ENCODE measurements at places on chromosomes 7 and 10. TPM values are rescaled to one million over a fixed set of nuclear protein-coding genes. Genes with fewer than 3 reads are reported as not detected.

GRCh38 chr7:24406789-24407299, 122.9 kb downstream of the NPY start:
- no peak overlapping the region for H3K4me3 ChIP-seq
- no peak for DNase-seq
- H3K27ac ChIP-seq: no peak overlapping the region
- no peaks in the 10 kb centered on the region for H3K36me3 ChIP-seq
- no peaks in the 10 kb centered on the region for H3K4me1 ChIP-seq

- H3K36me3 ChIP-seq: no peaks in the 10 kb centered on the region
- no peaks in the 10 kb centered on the region for H3K27me3 ChIP-seq
- no peaks in the 10 kb centered on the region for H3K4me1 ChIP-seq
- no peak overlapping the region for H3K27ac ChIP-seq
These were observed 366.1 kb upstream of the BMPER start for GRCh38 chr7:33539198-33539597.

- peak overlapping the region; percentile 67 for H3K27ac ChIP-seq
- DNase-seq: no peak
- H3K27me3 ChIP-seq: no peaks in the 10 kb centered on the region
- peak overlapping the region; percentile 61 for H3K4me3 ChIP-seq
- peaks cover 2% of the 10 kb centered on the region for H3K36me3 ChIP-seq
These were observed 4.4 kb downstream of the LDB1 start for GRCh38 chr10:102115775-102116174.

Gene SPDYE2B
- total RNA-seq: not detected
